SK-N-SH (cell line): ENCODE measurements at places on chromosomes 1 and 21. TPM values are rescaled to one million over a fixed set of nuclear protein-coding genes. Genes with fewer than 3 reads are reported as not detected.

DNA sequence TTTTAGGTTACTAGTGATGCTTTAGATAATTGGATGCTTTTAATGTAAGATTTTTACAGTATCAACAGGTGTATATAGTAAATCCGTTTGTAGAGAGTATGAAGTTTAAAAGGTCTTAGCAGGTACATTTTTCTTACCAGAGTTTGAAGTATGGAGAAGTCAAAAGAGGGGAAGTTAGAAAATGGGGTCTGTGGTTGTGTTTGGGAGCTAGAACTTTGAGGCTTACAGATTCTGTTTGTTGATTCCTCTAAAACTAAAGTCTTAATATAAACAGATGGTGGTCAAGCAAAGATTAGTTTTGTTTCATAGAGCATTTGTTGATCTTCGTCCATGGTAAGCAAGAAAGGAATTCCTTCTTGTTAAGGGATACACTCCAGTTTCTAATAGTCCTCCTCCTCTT, 35.8 kb downstream of the CDC42 start:
- peaks cover 70% of the 10 kb centered on the region for H3K36me3 ChIP-seq
- no peak overlapping the region for H3K27ac ChIP-seq
- no peak for DNase-seq
- H3K27me3 ChIP-seq: no peaks in the 10 kb centered on the region
- no peaks in the 10 kb centered on the region; the same call in none of the 2 replicates for H3K4me1 ChIP-seq
- H3K4me3 ChIP-seq: no peak overlapping the region

- H3K27ac ChIP-seq: no peak overlapping the region
- H3K36me3 ChIP-seq: no peaks in the 10 kb centered on the region
- H3K27me3 ChIP-seq: peaks cover 93% of the 10 kb centered on the region
- H3K4me1 ChIP-seq: no peaks in the 10 kb centered on the region
- no peak overlapping the region for H3K4me3 ChIP-seq
- DNase-seq: no peak
These were observed 21.8 kb downstream of the TRPM2 start for GRCh38 chr21:44375281-44375651.

- no peaks in the 10 kb centered on the region for H3K27me3 ChIP-seq
- H3K4me3 ChIP-seq: no peak overlapping the region
- DNase-seq: no peak
- no peak overlapping the region for H3K27ac ChIP-seq
- H3K4me1 ChIP-seq: peaks cover 5% of the 10 kb centered on the region
These were observed 60.4 kb downstream of the ALG14 start for GRCh38 chr1:95012389-95012788.

GRCh38 chr1:1426496-1427105, 5.5 kb upstream of the ANKRD65 start:
- peak; percentile 32 for DNase-seq
- H3K4me1 ChIP-seq: no peaks in the 10 kb centered on the region; the same call in 1 of the 2 replicates
- H3K4me3 ChIP-seq: no peak overlapping the region
- no peaks in the 10 kb centered on the region for H3K27me3 ChIP-seq
- no peaks in the 10 kb centered on the region for H3K36me3 ChIP-seq

The SUSD4 gene
- 0.21 and 0.31 TPM in 2 replicates for polyA plus RNA-seq

The PADI3 gene
- 0.30 and 0.36 TPM in 2 replicates for polyA plus RNA-seq

The HAPLN2 gene
- 0.10 and 0.20 TPM in 2 replicates for polyA plus RNA-seq
